EH (cell line): ENCODE measurements at places on chromosomes 3 and 15.

DNA sequence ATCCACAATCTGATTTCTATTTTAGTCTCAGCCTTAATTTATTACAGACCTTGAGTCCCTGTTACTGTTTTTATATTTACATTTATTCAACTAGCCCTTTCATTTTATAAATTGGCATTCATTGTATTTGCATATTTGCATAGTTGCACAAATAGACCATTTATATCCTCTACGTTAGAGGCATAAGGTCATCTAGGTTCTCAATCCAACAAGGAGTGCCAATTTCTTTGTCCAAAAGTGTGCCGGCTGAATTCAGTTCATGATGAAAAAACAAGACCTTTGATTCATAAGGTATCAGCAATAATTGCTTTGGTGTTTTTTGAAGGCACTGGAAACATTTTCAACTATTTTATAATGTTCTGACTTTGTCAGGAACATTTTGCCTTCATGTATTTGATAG, 33.9 kb upstream of the NANOGP8 start:
- DNase-seq: no peak

DNA sequence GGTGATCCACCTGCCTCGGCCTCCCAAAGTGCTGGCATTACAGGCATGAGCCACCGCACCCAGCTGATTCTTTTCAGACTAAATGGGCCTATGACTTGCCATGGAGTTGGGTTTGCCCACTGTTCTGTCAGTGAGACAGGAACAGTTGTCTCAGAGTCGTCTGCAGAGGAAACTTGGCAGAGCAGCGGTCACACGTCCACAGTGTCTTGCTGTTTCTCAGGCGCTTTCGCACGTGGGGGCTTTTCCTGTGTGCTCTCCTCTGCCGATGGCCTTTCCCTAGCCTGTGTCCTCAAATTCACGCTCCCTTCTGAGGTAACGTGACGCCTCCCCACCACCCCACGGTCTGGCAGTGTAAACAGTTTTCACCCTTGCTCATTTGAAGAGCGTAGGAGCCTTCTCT, 11.3 kb downstream of the TMEM44 start:
- no peak for DNase-seq

DNA sequence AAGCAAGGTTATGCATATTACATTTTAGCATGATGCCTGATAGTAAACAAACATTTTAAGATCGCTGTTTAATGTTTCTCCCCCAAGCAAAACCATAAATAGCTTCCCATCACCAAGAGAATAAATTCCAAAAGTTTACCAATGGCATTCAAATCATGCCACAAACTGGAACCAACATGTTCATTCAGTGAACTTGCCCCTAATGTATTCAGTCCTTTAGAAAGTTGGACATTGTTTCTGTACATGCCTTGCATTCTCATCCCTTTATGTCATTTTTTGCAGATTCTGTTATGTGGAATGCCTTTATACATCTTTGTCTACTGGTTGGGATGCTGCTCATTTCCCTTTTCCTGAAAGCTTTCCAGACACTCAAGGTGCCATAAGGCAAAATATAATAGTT, 105.5 kb downstream of the PYDC2 start:
- peak; percentile 1 for DNase-seq

DNA sequence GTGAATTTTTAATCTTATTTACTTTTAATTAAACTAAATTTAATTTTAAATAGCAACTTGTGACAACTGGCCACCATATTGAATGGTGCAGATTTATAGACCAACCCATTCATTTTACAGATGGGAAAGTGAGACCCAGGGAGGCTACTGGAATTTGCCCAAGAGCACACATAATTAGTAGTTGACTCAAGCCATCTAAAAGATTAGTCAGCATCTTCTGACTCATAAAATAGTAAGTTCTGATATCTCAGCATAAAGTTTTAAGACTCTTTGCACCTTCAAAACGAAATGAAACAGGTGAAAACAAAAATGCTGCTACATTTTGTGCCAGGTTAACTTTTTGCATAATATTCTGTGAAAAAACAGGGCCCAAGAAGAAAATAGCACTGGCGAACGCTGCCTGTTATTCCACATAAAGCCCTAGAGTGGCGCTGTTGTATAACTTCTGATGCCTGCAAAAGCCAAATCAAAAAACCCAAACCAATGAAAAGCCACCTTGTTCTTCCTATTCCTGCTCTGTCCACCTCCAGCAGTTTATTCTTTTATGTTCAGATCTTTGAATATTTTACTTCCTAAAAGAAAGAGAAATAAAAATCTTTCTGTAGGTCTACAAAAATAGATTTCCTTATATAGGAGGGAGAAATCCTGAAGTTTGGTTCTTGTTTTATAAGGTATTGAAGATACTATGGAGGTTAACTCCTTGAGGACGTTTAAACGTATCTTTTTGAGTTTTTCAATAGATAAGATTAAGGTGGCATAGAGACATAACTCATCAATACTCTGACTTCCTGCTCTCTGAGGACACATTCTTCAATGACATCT, 62.8 kb downstream of the OTOL1 start:
- DNase-seq: peak; percentile 43
